Stimulated activated CD4-positive, alpha-beta T cell treated with anti-CD3 and anti-CD28 coated beads, Interleukin-12 subunit alpha, Interleukin-12 subunit beta, amount 100 ng/mL, for 24 hours (primary cell): ENCODE measurements at places on chromosomes 11 and 22.

GRCh38 chr22:30922151-30922611 is 46.4 kb downstream of the MORC2 start:
- peak; percentile 71 for DNase-seq

DNA sequence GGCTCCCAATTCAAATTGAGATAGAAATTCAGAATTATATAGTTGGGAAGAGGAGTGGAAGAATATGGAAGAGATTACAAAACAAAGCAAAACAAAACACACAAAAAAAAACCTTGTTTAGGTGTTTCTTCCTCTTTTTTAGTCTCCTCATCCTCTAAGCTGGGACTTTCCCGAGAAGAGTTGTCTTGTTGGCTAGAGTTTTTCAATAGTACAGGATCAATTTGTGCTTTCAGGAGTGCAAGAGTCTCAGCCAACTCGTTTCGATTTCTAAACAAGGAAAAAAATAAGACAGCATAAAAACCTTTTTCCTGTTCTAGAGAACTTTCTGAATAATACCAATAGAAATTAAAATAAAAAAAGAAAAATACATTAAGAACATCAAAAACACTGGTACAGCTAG is 87.8 kb upstream of the CLNS1A start:
- DNase-seq, result no peak

DNA sequence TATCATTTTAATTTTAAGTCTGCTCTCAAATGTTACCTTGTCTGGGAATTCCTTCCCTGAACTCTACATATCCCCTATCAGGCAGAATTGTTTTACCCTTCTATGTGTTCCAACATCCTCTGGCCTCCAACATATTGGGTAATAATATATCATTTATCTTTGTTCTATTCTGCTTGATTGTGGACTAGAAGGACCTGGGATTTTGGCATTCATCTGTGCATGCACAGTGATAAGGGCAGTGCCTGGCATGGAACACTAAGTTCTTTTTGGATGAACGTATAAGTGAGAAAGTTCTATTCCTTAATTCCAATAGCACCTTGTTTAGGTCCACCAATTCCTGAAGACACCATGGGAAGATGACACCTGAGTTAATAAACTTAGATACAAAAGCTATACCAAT is 1.2 kb upstream of the MS4A2 start:
- no peak for DNase-seq

DNA sequence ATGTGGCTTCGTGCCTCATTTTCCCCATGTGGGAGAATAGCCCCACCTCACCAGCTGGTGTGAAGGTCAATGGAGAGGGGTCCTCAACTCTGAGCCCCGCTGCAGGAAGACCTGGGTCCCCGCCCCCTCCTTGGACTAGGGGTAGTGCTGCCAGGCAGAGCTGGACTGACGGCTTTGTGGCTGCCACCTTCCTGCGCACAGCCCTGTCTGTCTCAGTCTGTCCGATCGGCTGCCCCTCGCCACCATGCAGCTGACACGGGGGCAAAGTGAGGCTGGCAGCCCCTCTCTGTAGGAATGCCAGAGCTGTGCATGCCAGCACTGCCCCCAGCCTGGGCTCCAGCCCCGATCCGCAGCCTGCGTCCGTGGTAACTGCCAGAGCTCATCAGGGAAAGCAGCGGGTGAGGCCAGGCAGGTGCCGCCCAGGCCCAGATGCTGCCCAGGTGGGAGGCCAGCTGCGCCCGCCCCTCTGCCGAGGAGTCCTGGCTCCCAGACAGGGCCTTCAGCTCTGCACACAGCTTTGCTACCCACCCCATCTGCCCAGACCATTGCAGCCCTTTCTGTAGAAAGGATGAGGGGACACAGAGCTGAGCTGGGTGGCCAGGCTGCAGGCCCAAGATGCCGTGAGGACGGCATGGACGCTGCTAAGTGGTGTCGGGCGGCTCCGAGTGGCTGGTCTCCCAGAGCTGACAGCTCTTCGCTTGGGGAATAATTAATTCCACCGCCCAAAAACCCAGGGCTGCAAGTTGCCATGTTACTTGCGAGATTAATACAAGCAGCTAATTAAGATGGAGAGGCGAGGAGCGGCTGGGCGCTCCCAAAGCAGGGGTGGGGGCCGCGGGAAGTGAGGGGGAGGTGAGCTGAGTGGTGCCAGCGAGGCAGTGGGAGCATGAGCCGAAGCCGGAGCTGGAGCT is 19.5 kb upstream of the FLRT1 start:
- no peak for DNase-seq
